Renal cortical epithelial cell (primary cell): ENCODE measurements at places on chromosomes 1 and 21.

DNA sequence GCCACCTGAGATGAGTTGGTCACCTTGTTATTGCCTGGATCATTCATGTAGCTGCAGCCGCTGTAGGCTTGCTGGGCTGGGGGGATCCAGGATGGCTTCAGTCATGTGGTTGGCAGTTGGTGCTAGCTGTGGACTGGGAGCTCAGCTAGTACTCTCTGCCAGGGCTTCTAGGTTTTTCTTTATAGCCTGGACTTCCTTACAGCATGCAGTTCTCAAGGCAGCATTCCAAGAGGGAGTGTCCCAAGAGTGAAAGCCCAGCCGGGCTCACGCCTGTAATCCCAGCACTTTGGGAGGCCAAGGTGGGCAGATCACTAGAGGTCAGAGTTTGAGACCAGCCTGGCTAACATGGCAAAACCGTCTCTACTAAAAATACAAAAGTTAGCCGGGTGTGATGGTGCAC lies 23.7 kb upstream of the ACTL8 start:
- no peak for DNase-seq

- DNase-seq = no peak
Observed at GRCh38 chr1:114369930-114370329, 141.1 kb downstream of the TRIM33 start.

DNA sequence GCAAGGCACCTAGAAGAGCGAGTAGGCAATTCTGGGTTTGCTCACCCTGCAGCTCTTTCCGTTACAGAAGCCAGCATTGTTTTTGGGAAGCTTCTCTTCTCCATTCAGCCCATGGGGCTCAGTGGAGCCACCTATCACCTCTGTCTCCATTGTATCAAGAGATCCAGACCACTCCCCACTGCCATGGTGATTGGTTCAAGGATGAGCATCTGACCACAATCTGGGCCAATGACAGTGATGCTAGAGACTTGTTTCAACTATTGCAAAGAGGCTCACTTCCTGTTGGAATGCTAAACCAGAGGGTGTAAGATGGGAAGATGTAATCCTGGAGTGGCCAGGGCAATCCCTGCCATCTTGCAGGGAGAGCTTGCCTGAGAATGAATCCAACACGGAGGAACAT lies 6.6 kb downstream of the SPATA21 start:
- no peak for DNase-seq

- peak; percentile 65 for DNase-seq
Observed at GRCh38 chr1:234212764-234213657, 160.2 kb upstream of the COA6 start.

DNA sequence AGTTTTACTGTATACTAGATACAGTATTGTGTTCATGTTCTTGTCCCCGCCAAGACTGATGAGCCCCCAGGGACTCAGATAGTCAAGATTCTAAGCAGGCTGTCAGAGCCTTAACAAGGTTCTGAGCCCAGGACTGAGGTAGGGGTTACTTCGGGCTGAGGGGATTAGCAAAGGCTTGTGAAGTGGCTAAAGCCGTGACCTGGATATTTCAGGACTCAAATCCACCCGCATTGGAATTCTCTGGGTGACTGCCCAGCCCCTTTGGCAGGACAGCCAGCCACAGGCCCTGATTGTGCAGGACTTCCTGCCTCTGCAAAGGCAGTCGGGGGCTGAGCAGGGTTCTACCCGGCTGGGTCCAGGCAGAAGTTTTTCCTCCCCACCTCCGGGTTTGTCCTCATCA lies at the start of gene PLA2G5:
Gene PLA2G5, plus strand, starts transcription at position 321 of the 400 bp plus-strand sequence. CDS start 14,637 bp downstream, outside the sequence.
- DNase-seq = peak; percentile 26

DNA sequence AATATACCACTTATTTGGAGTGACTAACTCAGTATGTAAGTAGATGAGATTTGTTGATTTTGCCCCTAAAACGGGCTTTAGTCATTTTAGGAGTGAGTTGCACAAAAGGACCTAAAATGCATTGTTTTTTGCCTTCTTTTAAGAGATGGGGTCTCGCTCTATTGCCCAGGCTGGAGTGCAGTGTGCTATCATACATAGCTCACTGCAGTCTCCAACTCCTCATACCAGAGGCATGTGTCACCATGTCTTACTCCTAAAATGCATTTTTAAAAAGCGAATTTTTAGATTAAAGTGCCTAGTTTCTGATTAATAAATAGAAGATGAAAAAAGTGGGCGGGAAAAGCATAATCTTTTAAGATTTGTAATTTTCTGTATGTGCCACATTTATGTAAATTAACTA lies 11.5 kb upstream of the NEXN start:
- DNase-seq = peak; percentile 28

- DNase-seq = no peak
Observed at GRCh38 chr21:33748903-33749302, 106.6 kb downstream of the ITSN1 start.
